ENCODE measurements at places on chromosomes 11 and 22.

- DNase-seq = no peak
These were observed 3.0 kb upstream of the CHRNA10 start for GRCh38 chr11:3674189-3674588.

DNA sequence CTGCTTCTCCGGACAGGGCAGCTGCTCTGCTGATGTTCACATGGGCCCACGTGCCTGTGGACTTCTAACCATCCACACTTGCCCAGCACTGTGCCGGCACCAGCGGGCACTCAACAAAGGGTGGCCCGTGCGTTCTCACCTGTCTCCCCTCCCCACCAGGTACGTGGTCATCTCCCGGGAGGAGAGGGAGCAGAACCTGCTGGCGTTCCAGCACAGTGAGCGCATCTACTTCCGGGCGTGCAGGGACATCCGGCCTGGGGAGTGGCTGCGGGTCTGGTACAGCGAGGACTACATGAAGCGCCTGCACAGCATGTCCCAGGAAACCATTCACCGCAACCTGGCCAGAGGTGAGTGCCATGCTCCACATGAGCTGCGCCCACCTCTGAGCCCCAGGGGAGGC is 66.7 kb downstream of the SYT13 start:
- no peak for DNase-seq

GRCh38 chr11:68120273-68121066 is 718 bp downstream of the CHKA start:
- DNase-seq = peak; percentile 63

GRCh38 chr22:49264696-49265095 is 563.0 kb downstream of the BRD1 start:
- no peak for DNase-seq

GRCh38 chr11:69211920-69212797 is 56.4 kb downstream of the SMIM38 start:
- peak; percentile 76 for DNase-seq

GRCh38 chr11:36033082-36033751 is 89.4 kb downstream of the LDLRAD3 start:
- DNase-seq = no peak

GRCh38 chr11:17354601-17354991 is 3.0 kb downstream of the NCR3LG1 start:
- peak; percentile 82 for DNase-seq

GRCh38 chr11:10379022-10379421 is 74.1 kb downstream of the ADM start:
- no peak for DNase-seq

GRCh38 chr11:40722179-40722795 is 737.2 kb downstream of the LRRC4C start:
- DNase-seq = no peak

DNA sequence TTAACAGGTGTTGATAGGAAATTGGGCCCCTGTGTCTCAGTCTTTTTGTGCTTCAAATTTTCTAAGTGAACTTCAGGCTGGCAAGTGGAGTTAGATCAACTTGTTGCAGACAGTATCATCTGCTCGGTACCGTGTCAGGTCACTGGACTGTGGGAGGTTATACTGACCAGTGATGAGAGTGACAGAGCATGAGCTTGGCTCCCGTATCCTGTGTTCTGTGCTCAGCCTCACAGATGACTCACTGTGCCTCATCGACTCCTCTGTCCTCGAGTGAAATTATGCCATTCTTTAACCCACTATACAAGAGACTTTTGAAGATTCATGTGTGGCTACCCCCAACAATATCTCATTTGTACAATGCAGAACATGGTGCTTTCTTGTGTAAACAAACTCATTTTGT is 7.9 kb downstream of the GRAP2 start:
- DNase-seq = no peak

GRCh38 chr11:77529685-77530084 is 55.8 kb upstream of the PAK1 start:
- no peak for DNase-seq

DNA sequence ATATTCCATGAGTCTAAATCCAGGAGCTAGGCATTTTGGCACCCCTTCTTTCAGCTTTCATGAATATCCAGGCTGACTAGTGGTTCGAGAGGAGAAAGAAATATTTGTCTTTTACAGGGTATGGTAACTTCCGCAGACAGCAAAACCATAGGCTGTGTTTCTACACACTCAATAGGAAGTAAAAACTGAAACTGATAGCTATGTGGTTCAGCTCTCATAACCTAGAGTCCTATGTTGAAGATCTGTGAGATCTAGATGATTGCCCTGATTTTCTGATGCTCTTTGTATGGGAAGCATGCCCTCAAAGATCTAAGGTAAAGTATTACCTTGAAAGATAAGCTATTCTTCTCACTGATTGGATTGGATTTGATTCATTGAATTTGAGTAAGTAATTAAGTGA is 118.3 kb downstream of the CD44 start:
- no peak for DNase-seq

DNA sequence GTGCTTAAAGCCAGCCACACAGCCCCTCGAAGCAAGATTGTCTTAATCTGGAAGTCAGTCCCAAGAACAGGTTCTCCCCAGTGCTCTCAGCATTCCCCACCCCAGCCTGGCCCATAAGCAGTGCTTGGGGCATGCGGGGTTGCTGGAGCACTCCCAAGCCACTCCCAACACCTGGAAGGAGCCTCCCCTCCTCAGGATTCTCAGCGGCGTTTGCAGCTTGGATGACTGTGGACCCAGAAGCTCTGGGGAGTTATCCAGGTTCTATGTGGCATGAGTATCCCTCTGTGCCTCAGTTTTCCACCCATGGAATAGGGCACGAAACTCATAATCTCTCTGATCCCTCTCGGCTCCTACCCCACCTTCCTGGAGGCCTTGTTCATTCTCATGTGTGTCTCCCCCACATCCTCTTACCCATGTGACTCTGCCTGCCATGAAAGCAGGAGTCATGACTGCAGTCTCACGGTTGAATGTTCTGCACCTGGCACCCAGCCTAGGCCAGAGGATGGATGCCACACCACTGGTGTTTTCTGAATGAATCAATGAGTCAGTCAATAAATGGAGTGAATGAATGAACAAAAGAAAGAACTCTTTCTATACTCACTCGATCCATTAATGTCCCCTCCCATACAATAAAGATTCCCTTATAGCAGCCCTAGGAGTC is 33.4 kb upstream of the WNT7B start:
- DNase-seq = no peak

DNA sequence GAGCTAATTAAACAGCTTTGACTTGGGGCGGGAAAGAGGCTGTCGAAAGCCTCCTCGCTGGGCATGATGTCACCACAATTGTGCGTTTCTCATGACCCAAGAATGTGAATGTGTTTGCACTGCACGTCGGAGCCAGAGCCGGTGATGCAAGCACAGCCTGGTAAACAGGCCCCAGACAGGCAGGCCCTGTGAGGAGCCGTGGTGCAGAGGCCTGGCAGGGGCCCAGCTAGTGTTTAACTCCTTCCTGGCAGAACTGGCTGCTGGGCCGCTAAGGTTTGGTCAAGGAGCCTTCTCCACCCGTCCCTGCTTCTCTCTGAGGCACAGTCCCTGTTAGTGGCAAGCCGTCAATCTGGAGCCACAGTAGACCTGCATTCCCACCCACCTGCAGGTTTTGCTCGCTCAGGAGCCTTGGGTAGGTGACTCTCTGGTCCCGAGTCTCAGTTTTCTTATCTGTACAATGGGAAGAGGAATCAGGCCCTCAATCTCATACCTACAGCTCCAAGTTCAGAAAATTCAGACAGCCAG is 25.4 kb upstream of the SMTN start:
- DNase-seq = peak; percentile 54

- no peak for DNase-seq
These were observed 64.5 kb upstream of the LARGE1 start for GRCh38 chr22:33984656-33985285.

DNA sequence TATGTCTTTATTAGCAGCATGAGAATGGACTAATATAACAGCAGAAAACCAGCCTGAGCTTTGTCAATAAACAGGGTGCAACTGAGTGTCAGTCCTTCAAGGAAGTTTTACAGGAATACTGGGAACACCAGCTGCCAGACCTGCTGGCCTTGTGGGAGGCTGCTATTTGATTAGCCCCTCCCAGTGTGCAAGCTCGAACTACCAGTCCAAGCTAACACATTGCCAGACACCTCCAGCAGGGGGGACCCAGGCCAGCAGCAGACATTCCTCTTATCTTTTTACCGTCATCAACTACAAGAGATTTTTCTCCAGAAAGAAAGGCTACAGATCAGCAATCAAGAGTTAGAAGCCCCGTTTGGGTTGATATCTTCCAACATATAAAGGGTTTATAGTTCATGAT is 942.8 kb upstream of the TENM4 start:
- DNase-seq = peak; percentile 76

- no peak for DNase-seq
These were observed 317.8 kb downstream of the NTM start for GRCh38 chr11:131688048-131688693.

DNA sequence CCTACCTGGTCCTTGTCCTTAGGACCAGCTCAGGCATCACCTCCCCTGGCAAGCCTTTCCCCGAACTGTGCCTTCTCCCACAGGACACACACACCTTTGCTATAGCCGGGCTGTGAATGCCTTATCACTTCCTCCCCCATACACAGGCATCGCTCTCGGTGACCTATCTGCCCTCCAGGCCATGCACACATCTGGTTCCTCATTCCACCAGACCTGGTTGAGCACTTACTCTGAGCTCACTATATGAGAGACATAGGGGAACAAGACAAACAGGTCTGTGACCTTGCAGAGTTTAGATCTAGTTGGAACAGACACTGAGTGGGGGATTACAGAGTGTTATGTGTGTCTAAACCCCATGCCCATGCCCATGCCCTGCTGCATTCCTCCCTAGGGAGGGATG is 3.1 kb upstream of the BCR start:
- no peak for DNase-seq

DNA sequence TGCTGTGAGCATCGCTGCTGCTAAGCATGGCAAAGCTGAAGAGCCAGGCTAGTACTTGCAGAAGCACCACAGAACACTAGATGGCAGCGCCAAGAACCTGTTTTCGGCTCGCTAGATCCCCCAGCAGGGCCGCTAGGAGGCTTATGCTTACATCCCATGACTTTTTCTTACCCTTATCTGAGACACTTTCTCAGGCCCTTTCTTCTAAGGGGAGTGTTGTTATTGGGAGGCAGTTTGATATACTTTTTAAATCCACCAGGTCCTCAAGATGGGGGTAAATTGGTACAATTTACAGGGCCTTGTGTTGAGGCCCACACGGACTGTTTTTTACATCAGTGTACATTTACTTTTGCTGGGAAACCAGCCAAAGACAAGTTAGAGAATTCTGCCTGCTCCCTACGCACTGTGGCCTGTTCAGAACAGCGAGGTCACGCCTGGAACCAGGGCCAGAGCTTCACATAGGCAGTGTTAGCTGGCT is 4.0 kb downstream of the TRIM6 start:
- peak; percentile 48 for DNase-seq

DNA sequence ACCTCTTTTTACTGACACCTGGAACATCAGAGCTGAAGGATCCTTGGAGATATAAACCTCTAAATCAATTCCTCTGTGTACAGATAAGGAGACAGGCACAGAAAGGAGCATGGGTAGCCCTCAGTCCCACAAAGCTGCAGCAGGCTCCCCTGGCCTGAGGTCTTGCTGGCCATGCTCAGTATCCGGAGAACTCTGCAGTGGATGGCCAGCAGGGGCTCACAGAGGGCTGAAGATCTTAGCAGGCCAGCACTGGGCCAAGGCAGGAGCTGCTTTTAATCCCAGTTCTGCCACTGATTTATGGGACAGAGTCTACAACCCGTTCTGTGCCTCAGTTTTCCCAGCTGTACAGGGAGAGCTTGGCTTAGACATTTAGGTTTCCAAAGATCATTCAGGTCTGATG is 52.6 kb upstream of the LRRC32 start:
- no peak for DNase-seq

GRCh38 chr11:85167471-85167870 is 459.7 kb downstream of the DLG2 start:
- DNase-seq = no peak

DNA sequence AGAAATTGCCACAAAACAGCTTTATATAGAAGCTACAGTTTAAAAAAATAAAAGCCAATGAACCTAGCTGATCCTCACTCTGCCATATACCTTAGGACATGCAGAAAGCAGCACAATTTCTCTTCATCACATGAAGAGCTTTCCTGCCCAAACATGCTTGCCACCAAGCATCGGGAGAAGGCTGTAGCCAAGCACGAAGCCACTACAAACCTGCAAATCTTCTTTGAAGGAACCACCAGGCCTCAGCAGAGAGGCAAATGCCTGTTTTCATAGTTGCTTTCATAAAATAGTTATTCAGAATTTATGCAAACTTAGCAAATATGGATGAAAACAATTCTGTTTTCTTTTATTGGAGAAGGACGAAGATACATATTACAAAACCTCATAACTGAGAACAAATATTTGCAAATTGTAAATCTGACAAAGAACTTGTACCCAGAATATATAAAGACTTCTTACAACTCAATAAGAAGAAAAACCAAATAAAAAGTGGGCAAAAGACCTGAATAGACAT is 100.3 kb downstream of the RBFOX2 start:
- no peak for DNase-seq

GRCh38 chr11:77320351-77320750 is 18.9 kb upstream of the GDPD4 start:
- DNase-seq = no peak

- no peak for DNase-seq
These were observed 49.5 kb upstream of the CLNS1A start for GRCh38 chr11:77687088-77687487.

- DNase-seq = no peak
These were observed 96.7 kb downstream of the ABTB2 start for GRCh38 chr11:34261095-34261494.

DNA sequence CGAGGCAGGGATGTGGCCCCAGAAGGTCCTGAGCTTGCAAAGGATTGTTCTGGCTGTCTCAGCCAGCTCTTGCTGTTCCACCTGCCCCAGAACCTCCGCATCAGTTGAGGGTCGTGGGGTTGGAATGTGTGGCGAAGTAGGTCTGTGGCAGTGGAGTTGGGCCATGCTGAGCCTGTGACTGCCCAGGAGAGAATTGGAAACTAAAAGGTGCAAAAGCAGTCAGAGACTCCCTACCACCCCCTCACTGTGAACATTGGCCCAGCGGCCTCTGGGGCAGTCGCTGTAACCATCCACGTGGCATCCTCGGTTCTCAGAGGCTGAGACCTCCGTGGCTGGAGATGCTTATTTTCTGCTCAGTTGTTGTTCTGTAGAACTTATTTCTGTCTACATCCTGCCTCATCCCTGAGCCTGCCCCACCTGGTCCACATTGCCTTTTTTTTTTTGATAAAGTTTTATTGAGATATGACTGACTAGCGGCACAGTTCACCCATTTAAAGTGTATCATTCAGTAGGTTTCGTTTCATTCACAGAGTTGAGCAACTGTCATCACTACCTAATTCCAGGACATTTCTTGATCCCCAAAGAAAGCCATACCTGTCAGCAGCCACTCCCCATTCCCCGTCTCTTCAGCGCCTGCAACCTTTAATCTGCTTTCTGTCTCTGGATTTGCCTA is 22.3 kb upstream of the DGCR8 start:
- DNase-seq = no peak

DNA sequence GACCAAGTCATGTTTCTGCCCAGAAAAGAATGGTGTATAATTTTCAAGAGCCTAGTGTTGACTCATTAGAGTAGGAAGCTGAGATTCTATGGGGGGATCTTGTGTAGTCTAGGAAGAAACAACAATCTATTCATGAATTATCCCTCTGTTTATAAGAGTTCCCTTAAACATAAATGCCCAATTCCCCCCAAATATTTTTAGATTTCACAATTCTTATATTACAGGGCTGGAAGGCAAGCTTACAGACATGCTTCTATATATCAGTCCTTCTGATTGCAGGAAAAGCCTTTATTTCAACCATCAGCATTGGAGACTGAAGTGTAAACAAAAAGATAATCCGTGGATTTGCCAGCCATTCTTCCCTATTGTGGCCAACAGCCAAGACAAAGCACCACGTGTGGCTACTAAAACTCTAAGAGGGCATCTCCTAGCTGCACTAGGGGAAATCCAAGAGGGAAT is 71.4 kb downstream of the NAT10 start:
- DNase-seq = no peak

Data from SK-N-DZ (cell line).